Stimulated activated CD8-positive, alpha-beta memory T cell treated with anti-CD3 and anti-CD28 coated beads, Interleukin-7, amount 100 ng/mL, for 48 hours (primary cell): ENCODE measurements at places on chromosomes 1 and 21.

DNA sequence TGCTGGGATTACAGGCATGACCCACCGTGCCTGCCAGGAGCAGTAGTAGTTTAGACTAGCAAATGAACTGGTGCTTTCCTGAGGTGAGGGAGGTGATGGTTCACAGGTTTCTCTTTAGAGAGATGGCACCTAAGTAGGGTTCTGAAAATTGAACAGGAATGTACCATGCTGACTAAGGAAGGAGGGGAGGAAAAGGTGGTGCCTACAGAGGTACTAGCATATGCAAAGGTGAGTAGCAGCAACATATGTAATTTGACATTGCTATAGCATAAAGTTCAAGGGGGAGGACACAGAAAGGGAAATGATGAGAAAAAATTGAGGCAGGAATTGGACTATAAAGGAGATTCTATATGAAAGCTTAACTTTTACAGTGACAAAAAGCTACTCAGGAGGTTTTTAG, 65.9 kb upstream of the RBM34 start:
- DNase-seq, result no peak

GRCh38 chr1:220135755-220136154, 41.8 kb downstream of the IARS2 start:
- no peak for DNase-seq

DNA sequence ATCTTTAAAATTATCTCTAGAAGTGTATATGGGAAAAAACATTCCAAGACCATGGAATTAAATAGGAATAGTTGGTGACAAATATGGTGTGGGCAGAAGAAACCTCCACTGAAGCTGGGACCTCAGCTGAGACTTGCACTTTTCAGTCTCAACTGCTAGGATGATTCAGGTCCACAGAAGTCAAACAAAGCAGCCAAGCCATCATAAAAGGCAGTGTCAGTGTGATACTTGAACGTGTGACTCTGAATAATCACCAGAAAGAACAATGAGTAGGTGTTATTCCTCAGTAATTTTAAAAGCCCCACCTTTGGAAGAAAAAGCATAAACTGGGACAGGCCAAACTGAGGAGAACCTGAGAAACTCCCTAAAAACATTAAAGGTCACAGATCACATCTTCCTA, 90.7 kb downstream of the ZNF281 start:
- DNase-seq, result no peak

DNA sequence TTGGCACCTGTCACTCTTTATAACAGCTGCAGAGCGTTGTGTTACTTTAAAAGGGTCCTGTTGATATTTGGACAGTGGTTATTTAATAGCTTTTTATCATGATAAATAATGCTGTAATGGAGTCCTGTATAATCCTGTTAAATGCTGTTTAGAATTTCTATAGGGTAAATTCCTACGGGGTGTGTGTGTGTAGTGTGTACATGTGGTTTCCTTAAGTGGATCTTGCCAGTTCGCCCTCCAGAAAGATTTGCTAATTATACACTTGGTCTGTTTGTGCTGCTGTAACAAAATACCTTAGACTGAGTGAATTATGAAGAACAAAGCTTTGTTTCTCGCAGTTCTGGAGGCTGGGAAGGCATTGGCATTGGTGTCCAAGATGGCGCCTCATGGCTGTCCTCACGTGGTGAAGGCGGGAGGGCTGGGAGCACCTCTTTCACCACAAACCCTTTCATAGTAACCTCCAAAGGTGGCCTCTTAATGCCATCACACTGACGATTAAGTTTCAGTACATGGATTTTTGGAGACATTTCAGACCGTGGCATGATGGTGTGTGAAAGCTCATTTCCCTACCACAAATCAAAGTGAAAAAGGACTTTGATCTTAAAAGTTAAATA, 11.2 kb downstream of the PRMT2 start:
- DNase-seq, result no peak

DNA sequence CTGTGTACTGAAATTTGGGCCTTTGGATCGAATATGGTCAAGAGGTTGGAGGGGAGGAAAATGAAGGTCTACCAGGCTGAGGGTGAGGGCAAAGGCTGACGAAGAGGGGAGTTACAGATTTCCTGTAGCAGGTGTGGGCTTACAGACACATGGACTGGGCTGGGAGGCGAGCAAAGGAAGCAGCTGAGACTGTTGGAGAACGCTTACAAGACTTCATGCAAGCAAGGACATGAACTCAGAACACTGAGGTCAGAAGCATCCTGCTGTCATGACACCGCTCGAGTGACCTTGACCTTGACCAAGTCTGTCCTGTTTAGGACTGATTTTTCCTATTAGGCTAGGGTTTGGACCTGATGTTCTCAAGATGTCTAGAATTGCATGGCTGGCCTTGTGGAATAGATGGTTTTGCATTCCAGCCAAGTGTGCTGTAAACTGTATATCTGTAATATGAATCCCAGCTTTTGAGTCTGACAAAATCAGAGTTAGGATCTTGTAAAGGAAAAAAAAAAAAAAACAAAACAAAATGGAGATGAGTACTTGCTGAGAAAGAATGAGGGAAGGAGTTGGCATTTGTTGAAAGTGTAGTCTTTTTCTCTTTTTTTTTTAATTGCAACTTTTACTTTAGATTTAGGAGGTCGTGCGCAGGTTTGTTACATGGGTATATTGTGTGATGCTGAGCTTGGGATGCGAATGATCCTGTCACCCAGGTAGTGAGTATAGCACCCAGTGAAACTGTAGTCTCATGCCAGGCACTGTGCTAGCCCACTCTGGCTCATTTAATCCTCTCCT, 5.8 kb downstream of the ELF3 start:
- no peak for DNase-seq

GRCh38 chr1:201448990-201449389, 20.0 kb downstream of the PHLDA3 start:
- DNase-seq, result no peak

GRCh38 chr1:109886827-109887226, 23.8 kb upstream of the CSF1 start:
- no peak for DNase-seq

DNA sequence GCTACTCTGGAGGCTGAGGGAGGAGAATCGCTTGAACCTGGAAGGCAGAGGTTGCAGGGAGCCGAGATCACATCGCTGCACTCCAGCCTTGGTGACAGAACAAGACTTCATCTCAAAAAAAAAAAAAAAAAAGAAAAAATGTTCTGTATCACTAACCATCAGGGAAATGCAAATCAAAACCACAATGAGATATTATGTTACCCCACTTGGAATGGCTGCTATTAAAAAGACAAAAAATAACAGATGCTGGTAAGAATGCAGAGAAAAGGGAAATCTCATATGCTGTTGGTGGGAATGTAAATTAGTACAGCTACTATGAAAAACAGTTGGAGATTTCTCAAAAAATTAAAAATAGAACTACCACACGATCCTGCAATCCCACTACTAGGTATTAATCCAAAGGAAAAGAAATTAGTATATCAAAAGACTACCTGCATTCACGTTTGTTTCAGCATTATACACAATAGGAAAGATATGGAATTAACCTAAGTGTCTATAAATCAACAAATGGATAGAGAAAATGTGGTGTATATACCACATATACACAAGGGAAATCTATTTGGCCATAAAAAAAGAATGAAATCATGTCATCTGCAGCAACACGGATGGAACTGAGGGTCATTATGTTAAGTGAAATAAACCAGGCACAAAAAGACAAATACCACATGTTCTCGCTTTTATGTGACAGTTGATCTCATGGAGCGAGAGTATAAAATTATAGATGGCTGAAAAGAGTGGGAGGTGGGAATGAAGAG, 62.6 kb downstream of the ABL2 start:
- DNase-seq, result no peak

DNA sequence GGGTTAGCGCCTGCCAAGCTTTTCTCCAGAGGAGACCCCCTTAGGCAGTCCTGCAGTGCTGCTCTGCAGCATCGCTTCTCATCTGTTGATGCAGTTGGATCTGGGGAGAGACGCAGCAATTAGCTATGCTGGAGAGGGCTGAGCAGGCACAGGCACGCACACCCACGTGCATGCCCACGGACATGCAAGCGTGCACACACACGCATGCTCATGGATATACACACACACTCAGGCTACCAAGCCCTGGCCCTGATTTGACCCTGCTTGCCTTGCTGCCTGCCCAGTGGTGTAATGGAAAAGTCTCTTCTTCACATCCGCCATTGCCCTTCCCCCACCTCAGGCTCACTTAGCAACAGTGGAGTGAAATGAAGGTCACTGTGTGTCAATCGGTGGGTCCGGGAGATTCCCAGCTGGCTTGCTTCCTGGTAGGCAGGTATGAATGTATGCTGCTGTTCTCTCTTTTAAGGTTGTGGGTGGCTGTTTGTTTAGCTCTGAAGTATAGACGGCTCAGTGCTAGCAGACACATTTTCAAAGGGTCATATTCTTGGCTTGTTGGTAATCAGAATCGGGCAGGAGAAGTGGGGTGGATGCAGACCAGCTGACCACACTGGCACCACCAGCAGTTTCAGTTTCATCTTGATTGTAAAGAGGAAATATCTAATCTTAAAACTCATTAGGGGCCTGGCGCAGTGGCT, 9.5 kb downstream of the ATP1B1 start:
- no peak for DNase-seq

- DNase-seq, result no peak
Observed at GRCh38 chr1:226628612-226629155, 80.1 kb downstream of the STUM start.

GRCh38 chr21:41318218-41318617, 1.6 kb downstream of the FAM3B start:
- no peak for DNase-seq

DNA sequence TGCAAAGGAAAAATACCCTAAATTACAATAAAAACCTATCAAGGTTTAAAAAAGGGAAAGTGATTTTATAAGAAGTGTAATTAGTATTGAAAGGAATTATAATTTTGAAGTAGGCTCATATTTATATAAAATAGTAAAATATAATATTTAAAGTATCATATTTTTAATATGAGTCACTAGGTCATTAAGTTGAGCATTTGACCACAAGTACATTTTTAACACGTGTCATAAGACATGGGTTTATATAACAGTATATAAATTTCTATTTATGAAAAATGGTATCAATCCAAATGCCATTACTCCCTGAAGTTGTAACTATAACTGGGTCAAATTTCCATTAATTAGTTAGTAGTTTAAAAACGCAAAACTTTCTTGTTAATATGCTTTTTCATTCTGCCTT, 365.9 kb downstream of the COL11A1 start:
- no peak for DNase-seq

DNA sequence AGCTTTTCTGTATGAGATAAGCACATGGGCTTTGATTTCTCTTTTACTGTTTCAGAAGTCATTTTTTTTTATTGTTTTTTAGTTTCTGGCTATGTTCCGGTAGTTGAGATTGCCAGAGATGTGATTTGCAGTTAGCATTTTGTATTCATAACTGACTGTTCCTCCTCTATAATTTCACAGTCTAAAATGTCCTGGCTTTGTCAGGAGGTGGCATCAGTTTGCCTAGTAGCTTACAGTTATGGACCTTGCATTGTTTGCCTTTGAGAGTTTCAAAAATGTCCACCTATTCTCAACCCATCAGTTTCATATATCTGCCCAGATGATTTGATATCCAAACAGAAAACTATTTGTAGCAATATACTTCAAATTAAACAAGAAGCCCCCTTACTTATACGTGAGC, 39.5 kb upstream of the ST6GALNAC3 start:
- no peak for DNase-seq

- DNase-seq, result no peak
Observed at GRCh38 chr1:201850053-201850397, 21.1 kb downstream of the IPO9 start.

DNA sequence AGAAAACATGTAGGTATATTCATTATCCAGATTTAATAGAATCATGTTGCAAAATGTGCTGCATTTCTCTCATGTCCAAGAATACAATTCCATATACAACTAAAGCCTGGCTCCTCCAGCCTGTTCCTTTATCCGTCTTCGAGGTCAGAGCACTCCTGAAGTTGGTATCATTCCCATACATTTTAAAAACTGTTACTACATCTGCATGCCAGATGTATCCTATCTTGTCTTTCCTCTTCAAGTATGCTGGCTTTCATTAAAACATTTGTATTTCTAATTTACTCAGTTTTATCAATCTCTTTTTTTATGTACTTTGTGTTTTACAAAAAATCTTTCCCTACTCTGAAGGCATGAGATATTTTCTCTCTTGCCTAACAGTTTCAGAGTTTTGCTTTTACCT, 536.6 kb upstream of the USP24 start:
- DNase-seq, result no peak

- DNase-seq, result peak; percentile 54
Observed at GRCh38 chr1:203649551-203649998, 22.9 kb downstream of the ATP2B4 start.

DNA sequence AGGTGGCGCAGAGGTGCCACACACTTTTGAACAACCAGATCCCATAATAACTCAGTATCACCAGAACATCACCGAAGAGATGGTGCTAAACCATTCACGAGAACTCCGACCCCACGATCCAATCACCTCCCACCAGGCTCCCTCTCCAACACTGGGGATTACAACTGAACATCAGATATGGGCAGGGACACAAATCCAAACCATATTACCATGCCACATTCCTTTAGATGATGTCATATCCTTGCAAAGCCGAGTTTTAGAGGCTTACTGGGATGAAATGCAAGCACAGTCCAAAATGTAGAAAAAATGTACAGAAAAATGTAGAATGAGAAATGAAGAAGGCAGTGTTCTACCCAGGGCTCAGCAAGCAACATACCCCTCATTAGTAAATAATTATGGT, 64.7 kb downstream of the SGIP1 start:
- no peak for DNase-seq

DNA sequence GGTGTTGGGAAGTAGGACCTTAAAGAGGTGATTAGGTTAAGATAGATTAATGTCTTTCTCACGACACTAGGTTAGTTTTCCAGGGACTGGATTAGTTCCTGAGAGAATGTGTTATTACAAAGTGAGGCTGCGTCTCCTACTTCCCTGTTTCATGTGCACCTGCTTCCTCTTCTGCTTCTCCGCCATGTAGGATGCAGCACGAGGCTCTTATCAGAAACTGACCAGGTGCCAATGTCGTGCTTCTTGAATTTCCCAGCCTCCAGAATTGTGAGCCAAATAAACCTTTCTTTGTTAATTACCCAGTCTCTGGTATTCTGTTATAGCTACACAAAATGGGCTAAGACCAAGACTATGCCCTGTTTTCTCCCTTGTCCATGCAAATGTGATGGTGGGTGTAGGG, 152.2 kb upstream of the LMO4 start:
- no peak for DNase-seq

GRCh38 chr1:147080671-147081394, 91.4 kb downstream of the PRKAB2 start:
- DNase-seq, result no peak

GRCh38 chr1:19463504-19463803, 21.9 kb downstream of the CAPZB start:
- no peak for DNase-seq

- no peak for DNase-seq
Observed at GRCh38 chr1:153968408-153968807, 706 bp downstream of the CREB3L4 start.
